EH (cell line): ENCODE measurements at places on chromosomes 6 and 20.

GRCh38 chr6:22530506-22530905, 38.9 kb upstream of the HDGFL1 start:
- DNase-seq = peak; percentile 60

- DNase-seq = no peak
Measured at GRCh38 chr6:24874128-24874527, 61.6 kb downstream of the RIPOR2 start.

DNA sequence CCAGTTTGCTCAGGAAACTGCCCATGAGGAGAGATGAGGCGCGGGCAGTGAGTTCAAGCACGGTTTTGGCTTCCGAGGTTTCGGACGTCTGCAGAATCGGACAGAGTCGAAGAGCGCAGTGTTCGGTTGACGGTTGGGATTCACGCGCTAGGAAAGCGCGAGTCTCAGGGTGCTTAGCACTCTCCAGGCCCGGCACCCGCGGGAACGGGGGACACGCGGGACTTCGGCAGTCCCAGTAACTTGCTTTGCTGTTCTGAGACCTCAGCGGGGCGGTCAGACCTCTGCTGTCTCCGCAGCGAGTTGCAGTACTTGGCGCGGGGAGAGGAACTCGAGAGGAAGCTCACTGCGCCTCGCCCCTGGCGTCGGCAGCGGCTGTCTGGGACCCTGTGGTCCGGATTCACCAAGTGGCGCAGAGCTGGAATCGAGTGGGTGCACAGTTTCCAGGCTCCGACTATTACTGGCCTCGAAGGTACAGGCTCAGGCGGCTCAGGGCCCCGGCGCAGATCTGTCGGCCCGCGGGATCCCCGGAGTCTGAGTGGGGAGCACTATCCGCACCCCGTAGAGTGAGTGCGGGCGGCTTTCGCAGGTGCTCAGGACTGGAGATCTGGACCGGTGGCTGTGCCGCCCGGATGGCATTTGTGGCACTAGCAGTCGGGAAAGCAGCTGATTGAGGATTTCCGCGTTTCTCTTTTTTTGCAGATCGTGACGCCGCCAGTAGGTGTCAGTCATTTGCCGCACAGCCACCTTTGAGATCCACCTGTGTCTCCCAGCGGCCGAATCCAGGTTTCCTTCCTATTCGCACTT, at the start of gene POM121L2:
TSS of gene POM121L2 (minus strand) at position 128 of the 804 bp plus-strand sequence. CDS start at position 25, 103 bp downstream.
- DNase-seq = peak; percentile 48

DNA sequence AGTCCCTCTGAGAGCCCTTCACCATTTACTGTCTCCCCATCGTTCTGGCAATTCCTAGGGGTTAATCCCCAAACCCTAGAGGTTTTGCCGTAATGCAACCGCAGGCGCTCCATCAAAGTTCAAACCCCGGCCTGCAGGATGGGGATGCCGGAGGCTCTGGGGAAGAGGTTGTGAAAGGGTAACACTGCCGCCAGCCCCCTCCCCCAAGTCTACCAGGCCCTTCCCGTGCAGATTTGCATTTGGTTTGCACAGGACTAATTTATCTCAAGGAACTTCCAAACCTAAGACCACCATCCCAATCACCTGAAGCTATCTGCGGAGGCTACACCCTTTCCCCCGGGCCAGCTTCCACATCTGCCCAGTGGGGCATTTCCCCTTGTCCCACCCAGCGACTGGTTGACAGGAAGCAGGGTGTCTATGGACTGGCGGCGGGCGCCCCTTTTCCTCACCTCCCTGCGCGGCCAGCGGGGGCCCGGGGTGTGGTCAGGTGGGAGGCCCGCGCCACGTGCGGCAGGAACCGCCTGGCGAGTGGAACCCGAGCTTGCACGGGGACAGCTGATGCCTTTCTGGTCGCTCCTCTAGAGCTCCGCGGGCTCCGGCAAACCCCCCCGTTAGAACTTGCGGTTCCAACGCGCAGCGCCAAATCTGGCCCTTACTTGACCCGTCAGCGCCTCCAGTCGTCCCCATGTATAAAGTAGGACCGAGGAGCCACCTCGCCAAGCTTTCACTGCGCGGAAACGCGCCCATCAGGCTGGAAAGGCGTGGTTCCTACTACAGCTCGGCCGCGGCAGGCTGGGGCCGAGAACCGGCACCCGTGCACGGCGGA, 9.4 kb upstream of the SLC4A11 start:
- DNase-seq = peak; percentile 49

DNA sequence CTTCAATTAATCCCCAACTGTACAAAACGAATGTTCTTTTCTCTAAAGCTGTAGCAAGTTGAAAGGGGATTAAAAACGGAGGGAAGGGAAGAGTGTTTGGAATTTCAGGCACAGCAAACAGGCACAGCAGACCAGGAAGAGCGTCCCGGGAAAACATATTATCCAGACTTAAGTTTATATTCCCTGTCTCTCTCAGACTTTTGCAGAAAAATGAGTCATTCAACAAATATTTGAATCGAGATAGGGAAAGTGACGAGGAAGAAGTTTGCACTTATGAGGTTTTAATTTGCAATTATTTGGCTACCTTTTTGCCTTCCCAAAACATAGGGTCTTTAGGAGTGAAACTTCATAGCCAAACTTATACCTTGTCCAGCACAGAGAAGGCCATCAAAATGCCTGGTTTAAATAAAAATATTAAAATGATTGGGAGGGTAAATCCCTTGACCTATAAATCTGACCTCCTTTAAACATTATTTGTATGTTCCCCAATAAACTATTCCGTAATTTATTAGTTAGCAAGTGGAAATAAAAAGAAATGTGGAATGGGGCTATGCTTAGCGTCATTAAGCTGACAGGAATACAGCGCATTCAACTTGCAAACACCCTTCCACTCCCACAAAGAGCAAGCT, 16.0 kb downstream of the HFE start:
- DNase-seq = peak; percentile 81

GRCh38 chr6:131116755-131117360, 18.4 kb upstream of the AKAP7 start:
- DNase-seq = peak; percentile 63

- no peak for DNase-seq
Measured at GRCh38 chr6:62763125-62763912, 447.9 kb upstream of the FKBP1C start.
